Stimulated activated CD4-positive, alpha-beta T cell treated with anti-CD3 and anti-CD28 coated beads, Interleukin-15, amount 100 ng/mL, for 1 hour (primary cell): ENCODE measurements at places on chromosomes 12 and 14.
A peak's percentile ranks its signal among the peaks of the same experiment; 100 is the strongest.

GRCh38 chr14:71311061-71311460 is 403.8 kb downstream of the PCNX1 start:
- no peak for DNase-seq

- no peak for DNase-seq
Measured at GRCh38 chr12:96397756-96398423, 2.3 kb downstream of the CDK17 start.

DNA sequence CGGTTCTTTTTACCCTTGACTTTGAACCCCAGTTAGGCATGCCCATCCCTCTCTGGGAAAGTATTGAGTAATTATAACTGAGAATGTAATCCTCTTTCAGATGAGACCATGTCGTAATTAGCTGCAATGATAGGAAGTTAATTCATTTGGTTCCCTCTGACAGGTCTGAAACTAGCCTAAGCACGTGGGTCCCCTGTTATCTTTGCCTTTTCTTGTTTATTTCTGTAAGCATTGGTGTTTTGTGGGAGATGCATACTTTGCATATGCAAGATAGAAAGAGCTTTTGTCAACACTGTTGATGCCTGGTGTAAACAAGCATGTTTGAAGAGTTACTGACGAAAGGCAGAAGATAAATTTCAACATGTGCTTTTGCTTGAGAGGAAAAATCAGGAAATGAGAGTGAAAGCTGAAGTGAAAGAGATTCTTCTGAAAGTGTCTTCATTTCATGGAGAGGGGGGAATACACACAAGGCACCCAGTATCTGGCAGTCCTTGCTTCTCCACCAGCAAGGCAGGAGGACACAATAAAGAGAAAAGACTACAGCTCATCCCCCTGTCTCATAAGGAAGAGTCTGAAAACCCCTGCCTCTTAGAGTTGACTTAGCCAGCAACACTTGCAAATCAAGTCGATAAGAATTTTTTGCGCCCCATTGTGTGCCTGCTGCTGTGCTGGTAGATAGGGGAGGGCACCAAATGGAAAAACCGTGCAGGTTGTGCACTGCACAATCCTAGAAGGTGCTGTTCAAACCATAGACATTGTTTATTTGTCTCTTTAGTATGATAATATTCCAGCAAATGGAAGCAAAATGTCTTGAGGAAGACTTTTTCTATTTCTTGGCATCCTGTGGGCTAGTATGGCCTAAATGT is 77.8 kb downstream of the SLC24A4 start:
- no peak for DNase-seq

GRCh38 chr12:113163030-113163360 is 13.5 kb downstream of the CFAP73 start:
- DNase-seq = no peak

DNA sequence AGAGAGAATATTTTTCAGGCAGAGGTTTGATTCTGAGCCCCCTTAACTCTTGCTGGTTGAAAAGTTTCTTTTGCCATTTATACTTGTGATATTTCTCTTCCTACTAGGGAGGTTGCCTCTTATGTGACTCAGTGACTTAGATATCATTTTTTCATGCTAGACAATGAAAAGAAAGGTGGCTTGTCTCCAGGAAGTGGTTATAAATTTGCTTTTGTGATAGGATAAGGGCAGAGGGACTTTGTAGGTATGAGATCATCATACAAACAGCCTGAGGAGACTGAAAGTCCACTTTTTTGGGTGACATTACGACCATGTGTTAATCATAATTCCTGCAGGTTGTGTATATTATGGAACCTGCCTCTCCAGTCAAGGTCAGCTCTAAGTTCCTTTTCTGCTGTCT is 35.8 kb downstream of the ACSM4 start:
- DNase-seq = no peak

DNA sequence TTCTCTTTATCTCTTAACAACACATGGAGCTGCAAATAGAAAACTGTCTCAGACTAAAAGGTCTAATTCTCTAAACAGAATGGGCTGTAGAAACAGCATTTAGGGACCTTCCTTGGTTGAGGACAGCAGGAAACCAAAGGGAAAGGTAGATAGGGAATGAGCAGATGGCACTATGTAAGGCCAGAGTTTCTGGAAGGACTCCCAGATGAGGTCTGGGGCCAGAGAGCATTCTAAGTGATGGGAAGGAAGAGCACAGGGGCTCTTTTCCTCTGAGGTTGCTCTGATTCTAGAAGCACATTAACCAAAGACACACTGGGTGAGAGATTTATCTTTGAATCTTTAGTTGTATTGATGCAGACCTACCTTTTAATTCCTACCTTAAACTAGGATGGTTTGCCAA is 79.4 kb downstream of the TPH2 start:
- DNase-seq = no peak

DNA sequence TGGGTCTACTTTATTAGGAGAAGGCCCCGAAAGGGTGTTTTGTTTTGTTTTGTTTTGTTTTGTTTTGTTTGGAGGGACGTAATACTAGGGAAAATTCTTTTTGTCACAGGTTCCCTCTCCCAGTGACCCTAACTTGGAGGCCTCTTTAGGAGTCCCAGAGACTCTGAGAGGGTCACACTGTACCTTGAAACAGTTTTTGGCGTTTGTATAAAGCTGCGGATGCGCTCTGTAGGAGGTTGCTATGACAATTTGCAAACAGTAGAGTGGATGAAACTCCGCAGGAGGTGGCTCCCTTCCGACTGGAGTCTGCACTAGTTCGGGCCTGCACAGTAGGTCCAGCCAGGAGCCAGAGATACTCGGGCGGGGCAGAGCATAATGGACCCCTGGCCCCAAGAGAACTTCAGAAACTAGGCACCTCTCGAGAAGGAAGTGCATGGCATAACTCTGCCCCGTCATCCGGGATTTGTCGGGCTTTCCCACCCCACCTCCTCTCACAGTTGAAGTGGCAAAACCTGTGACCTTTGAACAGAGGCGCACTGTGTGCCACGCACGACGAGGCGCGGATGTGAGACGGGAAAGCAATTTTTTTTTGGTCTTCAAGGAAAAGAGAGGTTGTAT is 1.3 kb upstream of the DYRK2 start:
- no peak for DNase-seq

- no peak for DNase-seq
Measured at GRCh38 chr14:41608681-41609390, 2.2 kb downstream of the LRFN5 start.

DNA sequence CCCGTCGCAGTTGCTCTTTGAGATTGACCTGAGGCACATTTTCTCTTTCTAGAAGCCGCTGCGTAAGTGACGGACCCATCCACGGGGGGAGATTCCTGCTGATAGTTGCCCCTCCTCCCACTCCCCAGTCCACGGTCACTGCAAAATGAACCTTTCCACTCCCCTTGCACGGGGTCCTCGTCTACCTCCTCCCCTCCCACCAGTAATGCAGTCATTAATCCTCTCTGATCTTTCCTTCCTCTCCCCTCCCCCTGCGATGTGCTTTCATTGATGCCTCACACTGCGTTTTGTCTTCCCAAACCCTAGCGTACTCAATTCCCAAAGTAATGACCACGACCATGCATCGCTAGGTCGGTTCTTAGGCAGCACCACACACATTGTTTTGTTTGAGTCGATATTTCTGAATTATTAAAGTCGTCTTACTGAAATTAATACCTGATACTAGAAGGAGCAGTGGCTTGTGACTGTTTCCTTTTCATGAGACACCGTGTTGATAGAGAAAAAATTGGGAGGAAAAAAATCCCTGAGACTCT is 857 bp downstream of the ETNK1 start:
- DNase-seq = peak; percentile 3

DNA sequence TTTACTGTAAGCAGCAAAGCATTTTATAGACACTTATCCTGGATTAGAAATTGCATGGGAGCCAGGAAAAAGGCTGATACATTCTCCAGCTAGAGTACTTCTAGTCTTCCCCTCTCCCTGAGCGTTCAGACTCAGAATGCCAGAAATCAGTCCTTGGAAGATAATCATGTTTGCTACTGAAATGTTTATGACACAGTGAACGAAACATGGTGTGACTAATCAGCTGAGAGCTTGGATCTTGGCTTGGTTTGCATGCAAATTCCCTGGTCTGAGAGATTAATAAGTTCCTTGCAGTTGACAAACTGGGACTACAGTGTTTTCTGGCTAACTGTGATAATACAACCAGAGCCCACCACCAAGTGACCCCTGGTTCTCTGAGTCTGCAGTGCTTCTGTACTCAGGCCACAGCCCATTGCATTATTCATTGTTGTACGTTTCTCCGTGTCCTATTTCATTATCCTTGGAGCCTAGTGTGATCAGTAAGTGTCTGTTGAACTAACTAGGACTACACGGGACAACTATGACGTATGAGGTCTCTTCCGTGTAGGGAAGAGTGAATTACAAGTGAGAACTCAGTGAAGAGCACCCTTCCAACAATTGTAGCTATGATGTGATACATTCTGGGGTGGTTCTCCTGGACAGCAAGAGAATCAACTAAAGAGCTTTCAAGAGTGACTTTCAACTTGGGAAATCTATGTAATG is 34.6 kb upstream of the EVL start:
- no peak for DNase-seq

GRCh38 chr14:59282378-59282765 is 93.9 kb downstream of the DAAM1 start:
- DNase-seq = no peak

- DNase-seq = no peak
Measured at GRCh38 chr12:63764481-63764880, 15.2 kb upstream of the RXYLT1 start.

DNA sequence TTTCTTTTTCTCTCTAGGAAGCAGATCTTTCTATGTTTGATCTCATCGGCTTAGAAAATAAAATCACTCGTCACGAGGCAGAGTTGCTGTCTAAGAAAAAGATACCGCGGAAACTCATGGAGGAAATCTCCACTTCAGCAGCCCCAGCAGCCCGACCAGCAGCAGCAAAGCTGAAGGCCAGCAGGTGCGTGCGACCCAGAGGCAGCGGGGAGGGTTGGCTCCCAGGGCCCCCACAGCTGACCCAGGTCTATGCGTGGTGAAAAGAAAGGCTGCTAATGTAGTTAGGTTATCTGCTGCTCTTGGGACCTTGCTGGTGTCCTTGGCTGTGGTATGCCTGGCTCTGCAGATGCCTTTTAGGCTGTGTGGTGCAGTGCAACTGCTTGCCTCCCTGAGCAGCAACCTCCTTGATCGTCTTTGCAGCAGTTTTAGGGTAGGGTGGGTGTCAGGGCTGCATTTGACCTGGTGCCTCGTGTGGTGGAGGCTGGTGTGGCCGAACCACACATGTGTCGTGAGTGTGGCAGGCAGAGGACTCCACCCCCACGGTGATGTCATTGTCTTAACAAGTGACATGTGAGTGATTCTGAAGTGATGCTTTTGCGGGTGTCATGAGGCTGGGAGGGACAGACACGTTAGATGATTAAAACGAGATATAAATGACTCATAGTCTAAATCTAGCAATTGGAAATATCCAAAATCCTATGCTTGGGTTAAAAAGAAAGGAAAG is 68.6 kb downstream of the EP400 start:
- DNase-seq = no peak

DNA sequence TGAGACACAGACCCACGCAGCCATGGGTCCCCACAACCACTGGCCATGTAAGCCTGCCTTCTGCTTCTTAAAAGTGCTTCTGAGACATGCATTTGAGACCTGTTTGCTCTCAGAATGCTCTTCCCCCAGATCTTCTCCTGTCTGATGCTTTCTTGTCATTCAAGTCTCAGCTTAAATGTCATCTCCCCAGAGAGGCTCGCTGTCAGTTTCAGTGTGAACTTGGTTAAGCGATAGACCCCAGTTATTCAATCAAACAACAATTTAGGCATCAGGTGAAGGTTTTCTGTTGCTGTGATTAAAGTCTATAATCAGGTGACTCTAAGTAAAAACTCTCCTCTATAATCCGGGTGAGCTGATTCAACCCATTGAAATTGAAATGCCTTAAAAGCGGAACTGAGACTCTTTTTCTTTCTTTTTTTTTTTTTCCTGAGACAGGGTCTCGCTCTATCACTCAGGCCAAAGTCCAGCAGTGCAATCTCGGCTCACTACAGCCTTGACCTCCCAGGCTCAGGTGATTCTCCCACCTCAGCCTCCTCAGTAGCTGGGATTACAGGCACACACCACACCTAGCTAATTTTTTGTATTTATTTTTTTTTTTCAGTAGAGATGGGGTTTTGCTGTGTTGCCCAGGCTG is 123.4 kb downstream of the KSR2 start:
- no peak for DNase-seq
